Mesenteric fat pad (tissue), 1 donor: ENCODE measurements at places on chromosomes 1 and 21.

DNA sequence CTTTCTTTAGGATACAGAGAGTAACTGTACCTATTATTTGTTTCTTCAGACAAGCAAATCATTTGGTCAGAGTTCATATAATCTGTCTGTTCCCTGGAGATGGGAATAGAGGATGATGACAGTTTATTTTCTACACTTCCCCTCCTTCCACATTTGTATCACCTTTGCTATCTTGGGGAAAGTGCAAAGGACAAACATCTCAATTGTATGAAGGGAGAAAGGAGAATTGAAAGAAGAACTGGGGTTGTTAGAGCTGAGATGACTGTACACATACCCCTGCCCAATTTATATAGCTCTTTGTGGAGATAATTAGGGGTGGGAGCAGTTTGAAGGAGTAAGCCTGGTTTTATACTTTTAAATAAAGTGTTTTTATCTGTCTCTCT, 14.0 kb downstream of the POLR3GL start:
- no peak for DNase-seq

DNA sequence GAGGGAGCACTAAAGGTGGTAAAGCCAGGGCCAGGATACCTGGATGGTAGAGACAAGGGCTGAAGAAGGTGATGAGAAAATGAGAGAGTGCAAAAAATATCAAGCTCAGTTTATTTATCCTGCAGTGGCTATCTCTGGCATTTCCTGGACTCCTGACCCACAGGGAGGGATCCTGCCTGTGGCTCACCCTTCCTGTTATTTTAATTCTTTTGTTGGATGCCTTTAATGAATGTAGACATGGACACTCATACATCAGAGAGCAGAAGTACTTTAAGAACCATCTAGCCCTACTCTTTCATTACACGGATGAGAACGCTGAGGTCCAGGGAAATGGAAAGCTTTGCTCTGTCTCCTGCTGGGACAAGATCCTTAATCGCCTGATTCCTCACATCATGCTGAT, 20.6 kb downstream of the JUN start:
- no peak for DNase-seq

DNA sequence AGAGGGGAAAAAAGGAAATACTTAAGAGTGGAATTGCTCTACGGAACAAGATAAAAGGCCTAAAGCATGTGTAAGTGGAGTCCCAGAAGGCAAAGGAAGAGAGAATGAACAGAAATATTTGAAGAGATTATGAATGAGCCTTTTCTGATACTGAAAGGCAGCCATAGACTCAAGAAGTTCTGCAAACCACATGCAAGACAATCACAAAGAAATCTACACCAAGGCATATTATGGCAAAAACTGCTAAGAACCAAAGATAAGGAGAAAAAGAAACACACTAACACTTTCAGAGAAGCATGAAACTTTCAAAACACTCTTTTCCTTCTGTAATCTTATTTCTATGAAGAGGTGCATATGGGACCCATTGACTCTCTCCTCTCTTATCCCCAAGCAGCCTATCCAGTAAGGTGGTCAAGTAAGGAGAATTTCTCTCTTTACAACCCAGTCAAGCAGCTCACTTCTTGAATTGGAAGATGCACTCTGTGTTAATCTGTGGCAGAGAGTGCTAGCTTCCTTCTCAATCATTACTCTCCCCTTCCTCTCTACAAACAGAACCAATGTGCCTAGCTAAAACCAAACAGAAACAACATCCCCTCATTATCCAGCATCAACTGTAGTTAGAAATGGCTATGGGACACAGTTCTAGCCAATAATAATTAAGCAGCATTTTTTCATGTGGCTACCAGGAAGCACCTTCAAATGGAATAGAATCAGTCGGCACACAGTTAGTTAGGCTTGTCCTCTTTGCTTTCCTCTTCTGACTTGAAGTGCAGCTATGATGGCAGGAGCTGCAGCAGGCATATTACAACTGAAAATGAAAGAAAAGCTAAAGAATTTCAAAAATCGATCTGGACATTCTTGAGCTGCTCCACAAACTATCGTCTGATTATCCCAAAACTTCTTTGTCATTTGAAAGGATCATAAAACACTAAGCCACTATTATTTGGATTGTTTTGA, 25.9 kb downstream of the KRTAP19-8 start:
- no peak for DNase-seq

DNA sequence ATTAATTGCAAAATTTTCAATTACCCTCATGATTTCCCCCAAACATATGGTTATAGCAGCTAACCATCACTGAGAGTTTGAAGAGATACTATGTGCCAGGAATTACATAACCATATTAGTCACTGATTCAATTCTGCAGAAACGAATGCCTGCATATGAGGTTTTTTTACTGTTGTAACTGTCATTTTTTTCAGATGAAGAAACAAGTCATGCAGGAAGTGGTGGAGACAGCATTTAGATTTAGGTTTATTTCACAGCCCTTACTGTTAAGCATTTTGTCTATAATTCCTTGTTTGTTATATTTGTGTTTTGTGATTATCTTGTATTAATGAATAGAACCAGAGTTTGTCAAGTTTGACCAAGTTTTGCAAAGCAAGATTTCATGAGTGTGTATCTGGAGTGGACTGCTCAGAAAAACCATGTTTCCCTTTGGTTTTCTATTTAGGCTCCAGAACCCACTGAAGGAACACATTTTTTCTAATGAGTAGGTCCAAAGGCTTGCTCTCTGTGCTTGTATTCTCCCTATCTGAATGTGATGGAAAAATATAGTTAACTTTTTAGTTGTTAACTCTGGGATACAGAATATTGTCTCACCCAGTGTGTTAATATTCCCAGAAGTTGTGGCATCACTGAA, 308.5 kb upstream of the ADAMTS5 start:
- no peak for DNase-seq

- no peak for DNase-seq
These were observed 181.8 kb downstream of the ZNF281 start for GRCh38 chr1:200228081-200228480.

DNA sequence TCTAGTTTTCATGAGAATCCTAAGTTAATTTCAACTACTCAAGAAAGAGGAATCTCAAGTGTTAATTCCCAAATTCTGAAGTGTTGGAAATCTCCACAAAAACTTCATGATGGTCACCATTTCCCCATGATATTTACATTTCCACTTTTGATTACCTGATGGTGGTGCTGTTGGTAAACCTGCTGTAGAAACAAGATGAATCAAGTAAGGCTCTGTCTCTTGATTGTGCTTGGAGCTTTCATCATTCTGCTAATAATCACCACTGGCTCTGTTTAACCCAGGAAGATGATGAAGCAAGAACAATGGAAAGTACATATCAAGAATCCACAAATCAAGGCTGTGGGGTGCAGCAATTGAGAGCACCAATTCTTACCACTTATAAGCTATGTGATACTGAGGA, 77.8 kb downstream of the C4BPA start:
- DNase-seq: no peak

- no peak for DNase-seq
These were observed 1.7 kb downstream of the CDC14A start for GRCh38 chr1:100353988-100354387.

GRCh38 chr21:46622226-46622625, 13.2 kb upstream of the PRMT2 start:
- DNase-seq: no peak

DNA sequence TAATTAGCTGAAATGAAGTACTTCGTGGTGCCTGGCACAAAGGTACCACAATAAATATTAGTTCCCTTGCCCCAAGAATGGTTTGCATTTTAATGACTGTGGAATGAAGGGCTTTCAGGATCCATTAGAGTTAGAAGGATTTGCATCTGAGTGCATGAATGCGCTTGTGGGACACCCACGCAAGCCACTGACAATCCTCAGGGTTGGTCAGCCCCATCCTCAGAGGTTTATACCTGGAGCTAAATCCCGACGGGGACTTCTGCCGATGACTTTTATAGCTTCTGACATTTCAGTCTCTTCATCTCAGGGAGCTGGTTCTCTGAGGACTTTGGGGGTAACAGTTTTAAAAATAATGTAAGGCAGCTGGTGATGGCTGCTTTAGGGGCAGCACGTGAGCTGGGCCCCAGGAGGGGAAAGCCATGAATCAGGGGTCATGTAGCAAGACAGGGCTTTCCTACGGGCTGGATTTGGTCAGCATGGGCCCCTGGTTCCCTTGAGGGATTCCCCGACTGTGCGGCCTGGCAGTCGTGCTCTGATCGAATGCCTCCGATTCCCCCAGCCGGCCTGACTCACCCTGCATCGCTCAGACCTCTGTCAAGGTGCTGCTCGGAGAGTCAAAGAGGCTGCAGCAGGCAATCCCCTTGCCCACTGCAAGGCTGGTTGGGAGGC, 20.8 kb upstream of the IL10 start:
- DNase-seq: no peak

- DNase-seq: no peak
These were observed 30.1 kb upstream of the EPS15 start for GRCh38 chr1:51549016-51549619.

DNA sequence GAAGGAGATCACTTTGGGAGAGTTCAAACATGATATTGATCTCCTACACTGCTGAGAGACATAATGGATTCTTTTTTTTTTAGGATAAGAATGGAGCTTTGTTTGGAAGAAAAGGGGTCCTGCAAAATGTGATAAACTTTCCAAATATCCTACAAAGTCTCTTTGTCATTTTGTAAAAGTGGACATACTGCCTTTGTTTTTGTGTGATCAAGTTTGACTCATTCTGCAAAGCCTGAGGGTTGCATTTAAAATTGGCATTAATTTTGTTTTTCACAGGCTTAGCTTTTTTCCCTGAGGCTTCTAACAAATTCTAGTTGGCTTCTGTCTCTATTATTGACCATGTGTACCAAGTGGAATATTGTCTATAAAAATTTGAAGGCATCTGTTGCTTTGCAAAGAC, 113.2 kb downstream of the AK5 start:
- no peak for DNase-seq

- DNase-seq: no peak
These were observed 9.1 kb upstream of the IRF2BP2 start for GRCh38 chr1:234619071-234619480.

- DNase-seq: no peak
These were observed 1.2 kb downstream of the TNFRSF8 start for GRCh38 chr1:12064073-12064969.

GRCh38 chr1:226987179-226987536, 47.1 kb downstream of the COQ8A start:
- no peak for DNase-seq

DNA sequence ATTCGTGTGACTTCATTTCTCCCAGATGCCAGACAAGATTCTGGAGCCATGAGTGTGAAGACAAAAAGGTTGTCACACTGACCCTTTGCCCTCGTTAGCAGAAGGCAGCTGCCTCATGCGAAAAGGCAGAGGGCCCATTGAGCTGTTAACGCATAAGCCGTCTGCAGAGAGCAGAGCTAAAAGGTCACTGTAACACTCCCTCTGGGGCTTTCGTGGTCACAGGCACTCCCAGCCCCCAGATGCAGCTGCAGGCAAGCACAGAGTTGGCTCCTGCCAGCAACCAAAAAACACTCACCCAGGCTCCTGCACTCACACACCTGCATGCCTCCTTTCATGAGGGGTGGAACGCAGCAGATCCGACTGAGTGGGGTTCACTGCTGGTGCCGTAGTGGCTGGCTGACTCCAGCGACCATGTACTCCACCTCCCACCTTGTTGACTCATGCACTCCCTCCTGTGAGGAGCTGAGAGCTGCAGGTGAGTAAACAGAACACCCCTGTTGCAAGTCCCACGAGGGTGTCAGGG, 287.5 kb downstream of the SMYD3 start:
- no peak for DNase-seq

GRCh38 chr1:231926340-231926739, 299.8 kb downstream of the DISC1 start:
- DNase-seq: no peak

DNA sequence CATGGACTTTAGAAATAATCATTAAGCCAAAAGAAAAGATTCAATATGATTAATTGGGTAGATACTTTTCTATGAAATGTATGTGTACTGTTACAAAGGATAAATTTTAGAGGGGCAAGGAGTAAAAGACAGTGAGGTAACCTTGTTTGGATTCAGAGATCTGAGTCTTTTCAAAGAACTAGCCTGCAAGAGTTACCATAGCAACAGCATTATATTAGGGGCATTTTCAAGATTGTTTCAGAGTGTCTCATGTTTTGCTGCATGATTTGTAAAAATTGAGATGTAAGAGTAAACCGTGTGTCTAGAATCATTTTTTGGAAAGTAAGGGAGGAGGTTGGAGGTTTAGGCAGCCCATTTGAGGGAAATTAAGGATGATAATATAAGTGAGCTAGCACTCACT, 70.6 kb upstream of the KIAA1614 start:
- no peak for DNase-seq

DNA sequence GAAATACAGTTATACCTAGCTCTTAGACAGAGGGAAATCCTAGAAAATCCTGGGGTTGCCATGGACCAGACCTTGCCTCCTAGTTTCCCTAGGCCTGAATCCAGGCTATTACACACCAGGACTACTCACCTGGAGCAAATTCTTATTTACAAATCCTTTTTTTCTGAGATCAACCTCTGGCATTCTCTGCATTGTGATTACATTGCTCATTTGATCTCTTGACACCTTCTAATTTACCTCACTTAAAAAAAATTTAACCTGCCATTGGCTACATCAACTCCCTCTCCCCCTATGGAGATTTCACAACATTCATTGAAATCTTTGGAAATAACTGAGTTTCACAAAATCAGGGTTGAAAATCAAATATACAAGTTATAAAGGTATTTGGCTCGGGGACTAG, 2.9 kb upstream of the C1orf105 start:
- no peak for DNase-seq

GRCh38 chr1:214581785-214582184, 21.2 kb upstream of the CENPF start:
- no peak for DNase-seq

- no peak for DNase-seq
These were observed 40.0 kb downstream of the FCRL5 start for GRCh38 chr1:157512036-157512969.

DNA sequence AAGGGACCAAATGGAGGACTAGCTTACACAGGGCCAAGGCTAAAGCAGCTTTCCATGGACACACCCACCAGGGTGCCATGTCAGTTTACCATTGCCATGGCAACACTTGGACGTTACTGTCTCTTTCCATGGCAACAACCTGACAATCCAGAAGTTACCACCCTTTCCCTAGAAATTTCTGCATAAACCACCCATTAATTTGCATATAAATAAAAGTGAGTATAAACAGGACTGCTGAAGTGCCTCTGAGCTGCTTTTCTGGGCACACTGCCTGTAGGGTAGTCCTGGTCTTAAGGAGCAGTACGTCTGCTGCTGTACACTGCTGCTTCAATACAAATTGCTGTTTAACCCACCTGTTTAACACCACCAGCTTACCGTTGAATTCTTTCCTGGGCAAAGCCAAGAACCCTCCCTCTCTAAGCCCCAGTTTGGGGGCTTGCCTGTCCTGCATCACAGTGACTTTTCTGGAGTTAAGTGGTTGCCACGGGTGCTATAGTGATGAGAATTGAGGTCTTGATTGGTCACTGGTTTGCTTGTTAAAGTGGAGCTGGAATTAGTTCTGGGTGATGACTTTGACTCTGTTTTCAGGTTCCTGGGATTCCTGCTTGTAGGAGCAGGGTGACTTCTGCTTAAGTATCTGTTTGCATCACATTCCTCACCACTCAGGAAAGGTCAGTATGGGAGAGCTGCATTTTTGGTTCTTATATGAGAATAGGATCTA, 83.2 kb downstream of the CLDN17 start:
- DNase-seq: no peak
